ENCODE measurements at places on chromosomes 2 and 18. TPM values are rescaled to one million over a fixed set of nuclear protein-coding genes. Genes with fewer than 3 reads are reported as not detected.

The RESP18 gene
- not detected for total RNA-seq

The CHRNA1 gene
- not detected for total RNA-seq

The LINC00305 gene
- total RNA-seq = not detected

The COL6A3 gene
- total RNA-seq = 60.2 TPM

The REG1B gene
- total RNA-seq = not detected

The SLC16A14 gene
- total RNA-seq = 13.0 TPM

The ZNF892 gene
- 3.1 TPM for total RNA-seq

GRCh38 chr2:239835056-239835455, 190.1 kb downstream of the NDUFA10 start:
- no peak for DNase-seq

DNA sequence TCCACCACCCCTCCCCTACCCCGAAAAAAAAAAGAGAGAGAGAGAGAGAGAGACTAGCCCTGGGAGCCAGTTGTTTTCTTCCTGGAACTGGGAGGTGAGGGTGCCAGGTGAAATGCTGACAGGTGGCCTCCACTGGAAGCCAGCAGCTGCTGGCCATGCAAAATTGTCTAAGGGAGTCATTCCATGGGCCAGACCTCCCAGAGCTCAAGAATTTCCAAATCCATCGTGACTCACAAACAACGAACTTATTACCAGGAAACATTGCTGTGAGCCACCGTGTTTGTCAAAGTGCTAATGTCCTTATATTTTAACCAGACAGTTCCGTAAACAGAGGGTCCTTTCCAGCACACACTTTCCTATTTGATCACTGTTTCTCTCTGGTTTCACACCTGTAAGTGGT, 68.5 kb upstream of the PID1 start:
- no peak for DNase-seq

GRCh38 chr2:62536873-62537547, 31.0 kb upstream of the TMEM17 start:
- DNase-seq = no peak

DNA sequence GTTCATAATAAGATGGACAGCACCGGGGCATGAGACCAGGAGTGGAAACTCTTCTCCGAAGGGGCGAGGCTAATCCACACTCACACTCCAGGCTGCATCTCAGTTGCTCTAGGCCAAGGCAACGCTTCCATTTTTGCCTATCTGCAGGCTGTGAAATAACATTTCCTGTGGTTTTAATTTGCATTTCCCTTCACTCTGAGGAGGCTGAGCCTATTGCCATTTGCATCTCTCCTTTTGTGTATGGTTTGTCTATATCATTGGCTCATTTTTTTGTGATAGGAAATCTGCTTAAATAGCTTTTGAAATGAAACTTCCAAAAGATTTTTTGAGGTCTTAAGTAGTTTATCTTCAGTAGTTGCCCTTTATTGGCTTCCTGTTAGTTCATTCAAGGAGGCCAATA, 57.6 kb downstream of the TPGS2 start:
- DNase-seq = no peak

DNA sequence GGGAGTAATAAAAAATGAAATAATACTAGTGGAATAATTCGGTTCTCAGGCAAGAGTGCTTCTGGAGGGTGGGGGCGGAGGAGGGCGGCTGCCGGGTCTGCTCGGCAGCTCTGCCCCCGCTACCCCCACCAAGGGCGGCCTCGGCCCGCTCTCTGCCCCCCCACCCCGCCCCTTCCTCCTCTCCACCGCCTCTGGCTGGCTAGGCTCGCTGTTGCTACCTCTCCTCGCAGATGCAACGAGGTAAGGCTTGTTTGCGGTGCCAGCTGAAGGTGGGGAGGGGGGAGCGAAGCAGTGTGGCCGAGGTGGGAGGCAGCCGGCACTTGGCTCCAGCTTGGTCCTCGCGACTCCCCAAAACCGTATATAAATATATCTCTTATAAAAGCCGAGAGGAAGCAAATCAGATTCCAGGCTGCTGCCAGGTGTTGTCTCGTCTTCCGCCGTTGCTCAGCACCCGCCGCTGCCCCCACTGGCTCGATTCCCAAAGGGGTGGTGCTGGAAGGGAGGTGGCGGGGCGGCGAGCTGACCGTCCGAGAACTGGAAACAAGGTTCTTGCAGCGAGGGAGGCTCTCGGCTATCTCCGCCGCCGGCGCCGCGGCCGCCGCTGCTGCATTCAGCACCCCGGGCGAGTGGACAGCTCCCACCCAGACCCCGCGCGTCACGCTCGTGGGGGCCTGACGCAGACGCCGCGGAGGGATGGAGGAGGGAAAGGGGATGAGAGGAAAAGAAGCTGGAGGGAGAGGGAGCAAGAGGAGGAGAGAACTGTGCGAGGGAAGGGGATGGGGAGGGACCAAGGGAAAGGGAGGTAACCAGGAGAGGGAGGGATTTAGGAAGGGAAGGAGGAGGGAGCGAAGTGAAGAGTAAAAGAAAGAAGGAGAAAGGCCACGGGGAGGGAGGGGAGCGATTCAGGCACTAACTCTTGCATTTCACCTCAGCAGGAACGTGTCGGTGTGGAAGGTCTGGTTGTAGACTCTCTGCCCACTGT, at the start of gene MARCHF4:
TSS of gene MARCHF4 (minus strand) at position 763 of the 982 bp plus-strand sequence. CDS start 2,223 bp downstream, outside the sequence.
- DNase-seq = peak; percentile 85

DNA sequence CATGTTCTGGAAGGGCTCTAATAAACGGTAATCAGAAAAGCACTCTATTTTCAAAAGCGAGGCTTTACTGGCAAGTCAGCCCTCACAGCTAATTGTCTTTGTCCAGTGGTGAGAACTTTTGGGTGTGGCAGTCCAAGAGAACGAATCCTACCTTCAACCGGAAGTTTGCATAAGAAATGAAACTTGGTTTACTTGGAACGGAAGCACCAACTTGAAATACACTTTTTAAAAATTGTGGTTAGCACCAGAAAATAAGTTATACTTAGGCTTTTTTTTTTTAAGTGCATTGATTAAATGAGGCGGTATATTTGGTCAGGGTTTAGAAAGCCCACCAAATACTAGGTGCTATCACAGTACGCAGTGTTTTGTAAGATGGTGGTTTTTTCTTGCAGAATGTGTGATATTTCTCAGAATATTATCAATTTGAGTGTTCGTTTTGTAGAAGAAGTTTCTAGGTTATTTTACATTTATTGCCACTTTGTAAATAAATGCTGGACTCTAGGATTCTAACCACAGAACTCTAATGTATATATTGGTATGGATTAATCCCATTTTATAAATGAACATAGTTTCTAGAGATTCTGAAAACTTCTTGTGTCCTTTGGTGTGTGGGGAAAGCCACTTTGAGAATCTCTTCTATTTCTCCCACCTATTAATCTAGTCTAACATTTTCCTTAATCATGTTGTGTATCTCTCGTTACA, 1.2 kb downstream of the MYL12A start:
- DNase-seq = no peak

DNA sequence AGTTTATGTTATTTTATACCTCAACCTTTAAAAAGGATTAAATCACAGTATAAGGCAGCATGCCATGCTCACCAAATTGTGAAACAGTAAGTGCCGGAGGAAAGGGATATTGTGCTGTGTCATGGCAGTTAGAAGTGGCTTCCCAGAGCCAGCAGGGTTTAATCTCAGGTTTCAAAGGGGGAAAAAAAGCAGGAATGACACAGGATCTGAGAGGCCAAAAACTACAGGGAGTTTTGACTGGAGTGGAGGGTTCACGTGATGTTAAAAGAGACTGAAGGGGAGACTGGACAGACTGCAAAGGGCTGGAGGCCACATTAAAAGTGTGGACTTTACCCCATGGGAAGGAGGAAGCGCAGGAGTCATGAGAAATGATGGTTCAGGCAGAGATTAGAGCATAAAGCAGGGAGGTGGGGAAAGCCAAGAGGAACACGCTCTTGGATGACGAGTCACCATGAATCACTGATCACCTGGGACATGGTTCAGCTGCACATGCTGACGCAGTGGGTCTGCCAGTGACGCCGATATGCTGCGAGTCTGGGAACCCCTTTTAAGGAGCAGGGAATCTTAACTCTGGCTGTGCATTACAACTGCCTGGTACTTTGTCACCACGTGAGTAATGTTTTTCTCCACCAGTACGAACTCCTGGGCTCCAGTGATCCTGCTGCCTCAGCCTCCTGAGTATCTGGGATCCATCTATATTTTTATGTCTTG, 6.1 kb downstream of the CHMP1B start:
- no peak for DNase-seq

GRCh38 chr2:203876328-203876727, 8.8 kb downstream of the CTLA4 start:
- DNase-seq = no peak

GRCh38 chr2:169272010-169272409, 90.3 kb downstream of the LRP2 start:
- no peak for DNase-seq

DNA sequence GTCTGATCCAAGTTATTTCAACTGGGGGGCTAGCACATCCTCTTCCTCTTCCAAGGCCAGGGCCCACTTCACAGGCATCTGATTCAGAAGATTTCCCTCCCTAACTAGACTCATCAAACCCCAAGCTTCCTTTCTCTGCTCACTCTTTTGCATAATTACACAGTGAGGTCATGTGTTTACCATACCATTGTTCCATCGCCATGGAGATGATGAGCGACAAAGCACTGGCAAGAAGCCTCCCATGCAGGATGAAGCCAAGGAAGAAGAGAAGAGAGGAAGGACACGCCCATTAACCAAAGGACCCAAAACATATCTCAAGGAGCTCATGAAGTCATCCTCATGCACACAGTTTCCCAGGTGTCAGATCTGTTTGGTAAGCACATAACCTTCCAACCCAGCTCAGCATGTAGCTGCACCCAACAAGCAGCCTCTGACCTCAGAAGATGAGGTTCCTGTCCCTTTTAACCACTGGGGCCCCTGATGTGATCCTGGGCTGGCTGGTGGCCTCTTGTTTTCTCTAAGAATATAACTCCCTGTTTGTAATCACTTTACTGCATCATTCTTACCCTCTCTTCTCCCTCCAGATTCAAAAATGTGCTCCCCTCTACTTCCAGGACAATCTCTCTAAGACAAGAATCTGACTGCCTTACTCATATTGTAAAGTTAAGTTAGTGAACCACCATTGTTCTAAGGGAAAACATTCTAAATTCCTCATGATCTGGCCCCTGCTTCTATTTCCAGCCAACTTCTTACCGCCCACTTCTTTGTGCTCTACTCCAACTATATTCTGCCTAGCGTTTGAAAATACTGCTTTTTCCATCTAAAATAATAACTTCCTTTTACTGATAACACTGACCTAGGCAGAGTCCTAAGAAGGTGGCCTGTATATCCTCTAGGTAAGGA, 190.1 kb downstream of the TTC32 start:
- peak; percentile 75 for DNase-seq

- DNase-seq = peak; percentile 48
Measured at GRCh38 chr2:237696461-237696860, 69.1 kb downstream of the LRRFIP1 start.

- no peak for DNase-seq
Measured at GRCh38 chr2:212114489-212114888, 424.1 kb downstream of the ERBB4 start.

GRCh38 chr18:43720041-43720440, 442.8 kb upstream of the SYT4 start:
- no peak for DNase-seq

- DNase-seq = no peak
Measured at GRCh38 chr18:23838233-23838632, 149.0 kb downstream of the LAMA3 start.

DNA sequence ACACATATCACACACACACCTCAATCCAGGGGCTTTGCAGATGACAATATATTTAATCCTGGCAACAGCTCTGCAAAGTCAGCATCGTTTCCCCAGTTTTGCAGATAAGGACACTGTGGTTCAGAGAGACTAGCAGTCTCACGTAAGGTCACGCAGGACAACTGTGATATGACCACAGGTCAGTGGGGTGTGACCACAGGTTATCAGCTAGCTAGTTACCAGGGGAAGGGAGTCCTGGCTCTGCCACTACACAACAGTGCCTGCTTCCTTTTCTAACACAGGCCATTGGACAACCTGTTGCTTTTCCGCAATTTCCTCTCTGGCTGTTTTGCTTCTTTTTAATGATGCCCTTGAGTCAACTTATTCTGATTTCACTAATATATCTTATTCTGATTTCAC, 33.3 kb downstream of the RBMS1 start:
- DNase-seq = no peak

- DNase-seq = peak; percentile 55
Measured at GRCh38 chr18:78731016-78731397, 248.6 kb upstream of the SALL3 start.

GRCh38 chr18:54284981-54285785, 15.9 kb downstream of the POLI start:
- DNase-seq = no peak

DNA sequence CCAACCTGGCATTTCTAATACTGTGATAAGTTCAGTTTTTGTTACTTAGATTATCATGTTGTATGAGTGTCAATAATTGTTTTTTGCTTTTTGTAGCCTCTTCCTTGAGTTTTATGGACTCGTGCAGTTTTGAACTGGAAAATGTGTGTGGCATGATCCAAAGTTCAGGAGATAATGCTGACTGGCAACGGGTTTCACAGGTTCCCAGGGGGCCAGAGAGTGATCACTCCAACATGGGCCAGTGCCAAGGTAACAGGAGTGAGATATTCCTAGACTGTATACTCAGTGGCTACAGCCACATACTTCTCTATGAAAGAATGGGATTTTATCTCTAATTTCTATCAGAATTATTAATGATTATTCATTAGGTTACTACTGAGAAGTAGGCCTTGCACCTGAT, 18.2 kb downstream of the MEP1B start:
- no peak for DNase-seq

DNA sequence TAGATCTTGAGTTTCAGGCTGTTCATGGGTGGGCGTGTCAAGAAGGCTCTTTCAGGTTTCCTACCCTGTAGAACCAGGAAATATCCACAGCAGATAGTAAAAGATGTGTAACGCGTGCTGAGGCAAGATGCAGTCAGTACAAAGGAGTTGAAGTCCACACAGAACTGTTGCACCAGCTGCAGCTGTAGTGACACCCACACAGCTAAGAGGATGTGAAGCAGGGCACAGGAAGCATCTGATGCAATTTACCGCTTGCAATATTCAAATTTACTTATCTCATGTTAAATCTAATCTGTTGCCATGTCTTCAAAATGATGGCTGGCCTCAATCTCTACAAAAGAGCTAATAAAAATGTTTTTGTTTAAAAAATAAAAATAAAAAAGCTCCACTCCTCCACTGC, 132.8 kb downstream of the ARHGAP15 start:
- DNase-seq = no peak

DNA sequence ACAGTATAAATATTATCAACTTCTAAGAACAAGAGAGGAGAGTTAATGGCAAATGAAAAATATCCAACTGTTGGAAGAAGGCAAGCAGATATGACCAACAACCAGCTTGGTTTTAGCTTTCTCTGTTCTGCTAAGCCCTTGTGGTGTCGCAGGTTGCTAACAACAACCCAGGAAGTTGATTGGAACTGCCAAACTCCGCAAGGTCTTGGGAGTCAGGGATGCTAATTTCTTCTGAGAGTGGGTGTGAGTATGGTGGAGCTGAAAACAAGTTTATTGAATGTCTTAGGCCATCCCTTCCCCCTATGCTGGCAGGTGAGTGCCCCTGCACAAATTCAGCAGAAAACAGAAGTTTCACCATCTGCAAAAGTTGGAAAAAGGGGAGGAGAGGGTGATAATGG, 17.5 kb downstream of the BZW1 start:
- DNase-seq = no peak

- DNase-seq = no peak
Measured at GRCh38 chr18:32349728-32350395, 120.8 kb downstream of the GAREM1 start.
